ENCODE measurements at places on chromosomes 1 and 21.

DNA sequence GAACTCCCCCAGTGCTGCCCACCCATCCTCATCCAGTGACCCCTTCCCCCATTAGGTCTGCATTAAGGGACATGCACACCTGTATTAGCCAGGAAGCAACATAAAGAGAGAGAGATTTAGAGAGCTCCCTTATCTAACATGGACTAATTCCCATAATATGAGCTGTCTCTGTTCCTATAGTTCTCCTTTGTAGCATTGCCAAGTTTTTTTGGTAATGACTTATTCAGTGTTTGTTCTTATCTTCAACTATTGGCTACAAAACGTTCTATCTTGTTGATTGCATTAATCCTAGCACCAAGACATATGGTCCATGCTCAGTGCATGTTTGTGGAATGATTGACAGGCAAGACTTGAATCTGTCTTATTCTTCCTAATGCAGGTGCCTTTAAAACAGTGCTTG, 264.0 kb downstream of the ADGRL2 start:
- DNase-seq = no peak

DNA sequence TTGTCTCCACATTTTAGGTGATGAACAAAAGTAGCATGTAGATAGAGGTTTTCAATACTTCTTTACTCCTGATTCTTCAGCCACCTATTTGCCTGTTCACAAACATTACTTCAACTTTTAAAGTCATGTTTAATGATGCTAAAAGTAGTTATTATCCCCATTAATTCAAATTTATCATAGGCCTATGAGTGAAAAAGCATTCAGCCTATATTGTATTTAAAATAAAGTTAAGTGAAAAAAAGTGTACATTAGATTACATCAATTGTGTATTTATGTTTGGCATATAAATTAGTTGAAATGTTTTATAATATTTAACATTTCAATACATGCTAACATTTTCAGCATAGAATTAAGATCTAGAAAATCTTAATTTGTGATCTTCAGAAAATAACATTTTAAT, 10.5 kb downstream of the CDKN2C start:
- no peak for DNase-seq

DNA sequence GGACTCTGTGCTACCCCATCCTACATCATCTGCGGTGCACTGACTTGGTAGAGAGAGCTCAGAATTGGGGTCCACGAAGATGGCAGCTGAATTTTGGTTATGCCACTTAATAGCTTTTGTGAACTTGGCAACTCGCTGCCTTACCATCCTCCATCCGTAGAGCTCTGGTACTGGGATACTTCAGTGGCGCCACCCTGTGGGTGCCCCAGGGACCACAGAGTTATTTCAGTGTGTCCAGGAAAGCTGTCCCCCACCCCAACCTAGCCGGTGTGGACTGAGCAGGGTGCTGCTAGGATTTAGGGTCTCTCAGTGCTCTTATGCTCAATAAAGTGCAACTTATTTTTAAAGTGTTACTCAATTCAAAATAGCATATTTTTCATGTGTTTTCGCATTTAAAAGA, 9.0 kb upstream of the USF1 start:
- no peak for DNase-seq

DNA sequence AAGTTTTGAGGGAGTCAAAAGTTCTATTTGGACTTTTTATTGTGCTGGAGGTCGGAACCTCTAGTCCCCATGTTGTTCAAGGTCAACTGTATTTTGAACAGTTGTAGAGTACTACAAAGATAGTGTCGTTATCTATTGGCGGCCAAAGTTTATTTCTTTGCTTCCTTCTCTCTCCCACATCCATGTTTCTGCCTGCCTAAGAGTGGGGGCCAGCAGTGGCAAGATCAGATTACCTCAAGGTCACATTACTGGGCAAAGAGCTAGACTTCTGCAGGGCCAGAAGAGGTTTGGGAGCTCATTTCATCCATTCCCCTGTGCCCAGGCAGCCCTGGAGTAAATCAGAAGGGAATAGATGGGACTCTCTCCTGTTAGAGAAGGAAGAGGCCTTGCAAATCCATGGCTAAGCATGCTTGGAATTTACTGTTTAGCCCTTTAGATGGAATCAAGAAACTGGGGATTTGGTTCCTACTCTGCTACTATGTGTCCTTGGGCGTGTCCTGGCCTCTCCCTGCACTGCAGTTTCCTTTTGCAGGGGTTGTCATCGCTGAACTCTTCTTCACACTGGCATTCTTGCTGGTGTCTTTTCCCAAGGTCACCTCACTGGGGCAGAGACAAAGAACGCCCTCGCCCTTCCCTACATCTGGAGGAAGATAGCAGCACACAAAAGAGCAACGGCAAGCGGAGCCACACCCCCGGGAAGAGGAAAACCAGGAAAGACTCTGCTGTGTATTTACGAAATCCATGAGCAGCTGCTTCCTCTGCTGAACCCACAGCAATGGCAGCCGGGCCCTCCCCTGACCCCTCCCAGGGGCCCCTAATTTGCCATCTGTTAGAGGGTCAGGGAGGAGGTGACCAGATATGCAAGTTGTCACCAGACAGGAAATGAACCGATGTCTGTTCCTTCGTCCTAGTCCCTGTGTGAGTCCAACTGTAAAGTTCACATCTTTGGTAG, 73.3 kb downstream of the PLPP3 start:
- no peak for DNase-seq

DNA sequence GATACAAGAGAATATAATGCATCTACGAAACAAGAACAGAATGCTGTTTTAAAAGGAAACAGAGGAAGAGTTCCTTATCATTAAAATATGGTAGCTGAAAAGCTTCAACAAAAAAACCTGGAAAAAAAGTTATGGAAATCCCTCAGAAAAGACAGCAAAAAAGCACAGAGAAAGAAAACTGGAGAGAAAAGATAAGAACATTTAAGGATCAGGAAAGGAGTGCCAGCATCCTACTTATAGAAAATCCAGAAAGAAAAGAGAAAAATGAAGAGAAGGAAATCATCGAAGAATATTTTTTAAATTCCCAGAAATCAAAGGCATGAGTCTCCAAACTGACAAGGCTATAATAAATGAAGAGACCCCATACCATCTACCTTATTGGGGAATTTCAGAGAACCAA, 29.8 kb downstream of the SUSD4 start:
- DNase-seq = no peak

DNA sequence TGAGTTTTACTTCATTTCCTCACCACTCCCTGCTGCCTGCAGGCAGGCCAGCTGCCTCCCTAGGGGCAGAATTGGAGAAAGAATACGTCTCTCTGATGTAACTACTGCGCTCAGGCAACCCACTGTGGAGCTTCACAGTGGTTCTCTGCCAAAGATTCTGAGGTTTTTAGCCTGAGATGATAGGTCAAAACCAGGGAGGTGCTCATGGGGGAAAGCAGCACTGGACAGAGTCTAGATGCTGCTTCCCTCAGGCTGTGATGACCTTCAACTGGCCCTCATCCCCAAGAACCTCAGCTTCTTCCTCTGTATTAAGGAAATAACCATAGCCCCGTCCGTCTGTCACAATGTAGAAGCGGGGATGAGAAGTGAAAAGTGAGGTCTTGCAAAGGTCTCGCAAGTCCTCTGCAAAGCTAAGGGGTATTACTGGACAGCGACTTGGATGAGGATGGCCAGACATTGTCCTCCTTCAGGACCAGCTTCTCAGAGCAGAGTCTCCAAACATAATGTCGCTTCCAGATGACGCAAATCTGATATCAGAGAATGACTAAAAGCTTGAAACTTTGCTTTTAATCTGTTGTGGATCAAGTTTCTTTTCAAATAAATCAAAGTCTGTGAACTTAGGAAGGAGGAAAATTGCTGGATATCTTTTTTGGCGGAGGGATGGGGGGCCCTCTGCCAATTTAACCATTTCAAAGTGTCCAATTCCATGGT, 65.9 kb upstream of the ATP5PO start:
- DNase-seq = no peak

GRCh38 chr21:29233256-29233546, 65.5 kb upstream of the BACH1 start:
- DNase-seq = no peak
